ENCODE measurements at places on chromosomes 12 and 14.

GRCh38 chr12:130073721-130074120 lies 88.5 kb upstream of the FZD10 start:
- DNase-seq = no peak

DNA sequence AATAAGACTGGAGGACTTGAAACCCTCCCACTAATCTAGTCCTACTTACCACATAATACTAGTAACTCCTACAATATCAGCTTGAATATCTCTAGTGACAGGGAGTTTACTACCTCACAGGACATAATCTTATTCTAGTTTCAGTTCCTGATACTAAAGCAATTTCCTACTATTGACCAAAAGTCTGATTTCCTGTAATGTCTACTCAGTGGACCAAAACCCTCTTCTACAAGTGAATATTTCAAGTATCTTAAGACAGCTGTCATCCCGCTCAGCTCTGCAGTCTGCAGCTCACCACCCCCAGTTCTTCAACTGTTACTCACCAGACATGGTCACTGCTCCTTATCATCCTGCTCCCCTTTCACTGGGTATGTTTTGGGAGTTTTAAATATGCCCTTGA lies 70.8 kb upstream of the TMCC3 start:
- DNase-seq = no peak

GRCh38 chr12:27806259-27806658 lies 26.2 kb upstream of the MANSC4 start:
- no peak for DNase-seq

DNA sequence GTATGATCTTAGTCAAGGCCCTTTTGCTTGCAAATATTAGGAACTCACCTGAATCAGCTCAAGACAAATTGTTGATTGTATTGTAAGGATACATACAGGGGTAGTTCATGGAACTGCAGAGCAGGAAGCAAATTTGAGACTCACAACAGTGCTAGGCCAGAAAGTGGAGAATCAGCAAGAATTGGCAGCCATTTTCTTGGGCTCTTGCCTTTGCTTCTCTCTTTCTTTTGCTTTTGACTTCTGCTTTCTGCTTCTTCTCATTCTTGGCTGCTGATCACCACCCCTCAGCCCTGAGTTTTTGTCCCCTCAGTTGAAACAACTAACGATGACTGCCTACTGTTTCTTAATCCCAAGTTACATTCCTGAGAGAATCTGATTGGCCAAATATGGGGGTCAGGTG lies 34.8 kb downstream of the KCNK13 start:
- DNase-seq = no peak

DNA sequence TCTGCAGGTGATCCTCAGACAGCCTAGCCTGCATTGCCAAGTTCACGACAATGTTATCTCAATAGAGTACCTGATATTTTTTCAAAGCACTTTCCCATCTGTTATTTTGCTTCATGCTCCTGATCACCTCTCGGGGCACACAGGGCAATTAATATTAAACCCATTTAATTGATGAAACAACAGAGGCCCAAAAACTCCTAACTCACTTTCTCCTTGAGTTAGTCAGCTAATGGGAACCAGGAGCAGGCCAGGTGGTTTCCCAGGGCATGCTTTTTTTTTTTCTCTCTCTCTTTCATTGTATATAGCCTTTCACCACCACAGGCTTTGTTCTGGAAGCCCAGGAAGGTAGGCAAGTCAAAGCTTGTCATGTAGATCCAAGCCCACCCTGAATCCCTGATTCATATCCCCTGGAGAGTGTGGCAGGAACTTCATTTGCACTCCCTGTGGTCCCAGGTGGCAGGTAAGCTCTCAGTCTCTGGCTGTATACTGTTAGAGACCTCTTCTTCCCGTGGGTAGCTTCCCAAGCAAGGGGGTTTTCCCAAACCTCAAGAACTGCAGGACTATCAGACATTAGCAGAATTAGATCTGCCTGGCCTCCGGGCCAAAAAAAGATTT lies 41.6 kb upstream of the MAP1LC3B2 start:
- DNase-seq = no peak

DNA sequence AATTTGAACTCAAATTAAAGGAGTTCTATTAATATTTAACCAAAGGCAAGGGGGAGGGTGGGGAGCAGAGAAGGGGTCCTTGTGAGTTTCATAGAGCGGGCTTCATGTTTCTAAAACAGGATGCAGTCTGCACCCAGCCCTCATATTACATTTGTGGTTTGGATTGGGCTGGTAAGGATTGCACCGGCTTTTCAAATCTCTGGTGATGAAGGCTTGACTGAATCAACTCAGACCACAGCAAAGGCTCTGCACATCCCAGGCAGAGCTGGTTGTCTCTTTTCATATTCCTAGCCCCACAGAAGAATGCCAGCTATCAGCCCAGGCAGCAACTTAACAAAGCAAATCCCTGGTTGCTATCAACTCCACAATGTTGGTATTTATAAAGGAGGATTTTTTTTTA lies 1221.4 kb downstream of the VRK1 start:
- no peak for DNase-seq

- DNase-seq = no peak
Observed at GRCh38 chr12:100720016-100720654, 74.4 kb upstream of the ANO4 start.

- DNase-seq = no peak
Observed at GRCh38 chr12:2013527-2014223, 9.4 kb upstream of the DCP1B start.
